Testis (tissue), 5 donors: ENCODE measurements at places on chromosomes 11 and 22. TPM values are rescaled to one million over a fixed set of nuclear protein-coding genes. Genes with fewer than 3 reads are reported as not detected.

Gene ROBO4
- polyA plus RNA-seq = 7.0 TPM

Gene OR4D9
- polyA plus RNA-seq = not detected

Gene TESMIN
- polyA plus RNA-seq = 127 TPM

Gene PGA5
- polyA plus RNA-seq = 1.5 TPM

Gene SAA4
- 0.84 TPM for polyA plus RNA-seq

Gene SEPTIN3
- 2.4 TPM for polyA plus RNA-seq

Gene TEX12
- polyA plus RNA-seq = 21.8 TPM

Gene NRGN
- polyA plus RNA-seq = 10.4 TPM

Gene MS4A5
- 71.6 TPM for polyA plus RNA-seq

Gene ZNF70
- polyA plus RNA-seq = 2.9 TPM

Gene B3GAT1
- 2.7 TPM for polyA plus RNA-seq
